AG10803 (cell line): ENCODE measurements at places on chromosomes 1 and 21.

GRCh38 chr1:206685334-206685768, 646 bp downstream of the MAPKAPK2 start:
- no peak for DNase-seq

DNA sequence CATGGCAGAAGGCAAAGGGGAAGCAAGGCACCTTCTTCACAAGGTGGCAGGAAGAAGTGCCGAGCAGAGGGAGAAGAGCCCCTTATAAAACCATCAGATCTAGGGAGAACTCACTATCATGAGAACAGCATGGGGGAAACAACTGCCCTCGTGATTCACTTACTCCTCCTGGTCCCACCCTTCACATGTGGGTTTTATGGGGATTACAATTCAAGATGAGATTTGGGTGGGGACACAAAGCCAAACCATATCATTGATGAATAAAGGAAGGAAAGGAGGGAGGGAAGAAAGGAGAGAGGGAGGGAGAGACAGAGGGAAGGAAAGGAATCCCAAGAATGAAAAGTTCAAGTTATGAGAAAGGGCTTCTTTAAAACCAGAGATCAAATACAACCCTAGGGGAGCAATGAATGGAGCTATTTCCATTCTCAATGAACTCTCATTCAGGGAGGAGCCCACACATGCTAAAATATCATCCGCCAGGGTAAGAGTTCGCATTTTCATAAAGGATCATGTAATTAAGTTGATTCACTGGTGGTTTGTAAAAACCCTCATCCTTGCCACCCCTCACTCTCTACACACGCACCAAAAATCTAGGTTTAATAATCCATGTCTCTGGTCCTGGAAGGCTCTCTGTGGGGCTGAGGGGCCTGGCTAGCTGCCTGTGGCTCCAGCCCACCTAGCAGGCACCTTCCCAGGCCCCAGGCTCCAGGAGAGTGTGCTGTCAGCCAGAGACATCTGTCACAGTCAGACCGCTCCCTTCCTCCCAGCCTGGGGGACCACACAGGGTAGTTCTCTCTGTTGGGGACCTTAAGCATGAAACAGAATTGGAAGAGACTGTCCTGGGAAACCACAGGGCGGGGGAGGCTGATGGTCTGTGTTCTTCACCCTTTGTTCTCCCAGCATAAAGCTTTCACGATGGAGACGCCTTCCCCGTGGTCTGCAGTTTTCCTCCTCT, 94.0 kb downstream of the CCDC185 start:
- no peak for DNase-seq

GRCh38 chr21:35933466-35933865, 126.9 kb downstream of the SETD4 start:
- peak; percentile 95 for DNase-seq

GRCh38 chr1:225467193-225468020, 39.6 kb upstream of the LBR start:
- no peak for DNase-seq

DNA sequence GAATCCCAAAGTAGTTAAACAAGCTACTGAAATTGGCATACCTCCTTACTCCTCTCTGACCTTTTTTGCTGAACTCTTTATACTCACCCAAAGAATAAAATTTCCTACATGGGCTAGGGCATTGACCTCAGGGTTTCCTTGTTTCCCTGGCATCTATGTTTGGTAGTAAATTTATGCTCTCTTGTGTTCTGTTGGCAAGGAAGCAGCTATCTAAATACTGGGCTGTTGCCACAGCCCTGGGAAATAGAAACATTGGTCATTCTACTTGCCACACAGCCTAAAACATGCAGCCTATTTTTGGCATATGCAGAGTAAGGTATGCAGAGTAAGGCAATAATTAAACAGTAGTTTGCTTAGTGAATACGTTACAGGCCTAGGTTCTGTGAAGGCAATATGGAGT, 351.4 kb downstream of the HLX start:
- peak; percentile 65 for DNase-seq

- DNase-seq: no peak
These were observed 310.6 kb downstream of the DISC1 start for GRCh38 chr1:231936983-231937775.

GRCh38 chr1:87393445-87394085, 64.9 kb downstream of the LMO4 start:
- no peak for DNase-seq

DNA sequence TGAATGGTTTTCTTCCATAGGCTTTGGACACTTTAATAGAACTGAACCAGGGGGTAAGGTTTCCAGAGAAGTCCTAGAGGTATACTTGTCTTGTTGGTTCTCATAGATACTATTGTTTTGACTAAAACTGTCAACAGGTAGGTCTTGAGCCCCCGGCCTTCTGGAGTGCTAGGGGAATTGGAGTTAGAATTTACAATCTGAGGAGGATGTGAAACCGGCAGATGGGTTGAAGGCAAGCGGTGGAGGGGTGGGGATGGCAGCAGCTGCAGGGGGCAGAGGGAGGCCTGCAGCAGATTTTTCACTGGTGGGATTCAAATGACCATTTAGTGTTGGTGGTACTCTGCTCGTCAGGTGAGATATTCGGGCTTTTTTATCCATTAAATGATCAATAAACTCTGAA, 4.3 kb upstream of the CD1D start:
- DNase-seq: no peak

- no peak for DNase-seq
These were observed 1.5 kb downstream of the RGS18 start for GRCh38 chr1:192159781-192160180.

GRCh38 chr1:38328278-38329035, 281.9 kb upstream of the POU3F1 start:
- DNase-seq: no peak

GRCh38 chr1:34549199-34549598, 205.6 kb upstream of the GJB5 start:
- no peak for DNase-seq

DNA sequence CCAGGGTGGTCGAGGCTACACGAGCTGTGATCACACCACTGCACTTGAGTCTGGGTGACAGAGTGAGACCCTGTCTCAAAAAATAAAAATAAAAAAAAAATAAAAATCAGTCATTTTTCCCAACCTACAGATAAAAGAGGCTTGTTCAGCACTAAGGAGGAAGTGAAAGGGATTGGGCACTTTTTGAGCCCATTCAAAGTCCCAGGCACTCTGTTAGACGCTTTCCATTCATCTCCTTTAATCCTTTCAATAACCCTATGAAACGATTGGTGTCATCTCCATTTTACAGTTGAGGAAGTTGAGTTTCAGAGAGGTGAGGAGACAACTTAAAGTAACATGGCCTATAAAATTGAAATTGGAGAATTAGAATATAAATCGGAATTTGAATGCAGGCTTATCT, 10.4 kb upstream of the AGO4 start:
- no peak for DNase-seq

- DNase-seq: no peak
These were observed 21.2 kb downstream of the AGRN start for GRCh38 chr1:1041092-1041523.

GRCh38 chr1:214439352-214440119, 111.9 kb downstream of the PTPN14 start:
- peak; percentile 78 for DNase-seq
